ENCODE measurements at places on chromosomes 4 and X.

DNA sequence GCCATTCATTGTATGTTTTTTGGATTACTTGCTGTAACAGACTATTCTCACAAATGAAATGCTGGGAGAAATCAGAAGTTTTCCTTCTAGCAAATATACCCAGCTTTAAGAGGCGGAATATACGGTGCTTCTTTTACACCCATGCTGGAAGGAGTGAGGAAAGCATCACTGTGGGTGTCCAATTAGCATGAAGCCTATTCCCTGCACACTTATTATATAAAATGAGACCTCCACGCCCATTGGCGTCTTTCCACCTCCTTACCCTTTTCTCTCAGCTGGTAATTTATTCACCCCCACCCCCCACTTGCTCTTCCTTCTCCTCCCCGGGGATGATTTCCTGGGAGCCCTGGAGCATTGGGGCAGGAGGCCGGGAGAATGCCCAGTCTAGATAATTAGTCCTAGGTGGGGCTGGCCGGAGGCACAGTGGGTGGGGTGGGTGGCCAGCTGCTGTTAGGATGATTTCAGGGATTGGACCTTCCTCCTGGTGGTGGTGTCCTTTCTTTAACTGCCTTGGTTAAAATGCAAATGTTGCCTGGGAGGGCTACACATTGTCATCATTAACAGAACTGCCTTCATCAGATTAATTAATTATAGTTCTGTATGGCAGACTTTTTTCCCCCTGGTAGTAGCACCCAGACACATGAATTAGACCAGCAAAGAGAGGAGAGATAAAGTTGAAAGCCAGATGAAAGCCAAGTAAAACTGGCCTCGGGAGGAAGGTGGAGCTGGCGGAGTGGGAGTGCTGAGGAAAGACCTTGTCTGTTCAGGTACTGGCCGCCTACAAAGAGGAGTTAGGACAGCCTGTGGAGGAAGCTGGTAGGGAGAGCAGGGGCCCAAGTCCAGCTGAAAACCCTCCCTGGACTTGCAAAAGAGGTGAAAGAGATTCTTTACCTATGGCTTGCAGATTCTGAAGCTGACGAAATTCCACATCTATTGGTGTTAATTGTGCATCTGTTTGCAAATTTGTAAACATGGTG is 11.4 kb downstream of the SHROOM2 start:
- DNase-seq = no peak

GRCh38 chr4:18391354-18391728 is 369.8 kb upstream of the LCORL start:
- no peak for DNase-seq

- DNase-seq = no peak
Observed at GRCh38 chr4:147777456-147778091, 45.7 kb downstream of the ARHGAP10 start.

- DNase-seq = no peak
Observed at GRCh38 chrX:9729171-9729885, 36.3 kb downstream of the GPR143 start.

GRCh38 chrX:24703185-24703494 is 9.4 kb downstream of the POLA1 start:
- no peak for DNase-seq

DNA sequence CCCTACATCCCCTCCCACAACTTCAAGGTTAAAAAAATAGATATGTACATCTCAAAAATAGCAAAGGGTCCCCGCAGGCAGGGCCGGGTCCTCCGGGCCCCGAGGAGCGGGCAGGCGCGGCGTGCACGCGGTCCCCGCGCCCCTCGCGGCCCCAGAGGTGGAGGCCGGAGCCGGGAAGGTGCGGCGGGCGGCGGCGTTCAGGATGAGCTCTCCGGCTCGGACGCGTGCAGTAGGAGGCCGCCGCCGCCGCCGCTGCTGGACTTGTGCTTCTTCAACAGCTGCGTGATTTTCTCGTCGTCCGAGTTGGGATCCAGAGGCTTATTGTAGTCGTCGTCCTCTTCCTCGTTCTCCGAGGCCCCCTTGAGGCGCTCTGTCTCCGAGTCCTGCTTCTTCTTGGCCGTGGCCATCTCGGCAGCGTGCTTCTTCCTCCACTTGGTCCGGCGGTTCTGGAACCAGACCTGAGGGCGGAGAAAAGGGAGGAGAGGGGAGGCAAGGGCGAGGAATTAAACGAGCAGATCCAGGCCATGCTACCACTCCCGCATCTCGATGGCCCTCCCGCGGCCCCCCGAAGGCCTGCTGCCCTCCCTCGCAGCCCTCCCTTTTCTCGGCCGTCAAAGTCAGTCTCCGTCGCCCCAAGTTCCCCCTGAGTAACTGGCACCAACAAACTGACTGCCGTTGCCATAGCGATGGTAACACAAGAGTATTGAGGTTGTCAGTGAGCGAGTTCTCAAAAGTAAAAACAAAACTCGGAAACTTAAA is 5.8 kb downstream of the NKX6-1 start:
- no peak for DNase-seq

DNA sequence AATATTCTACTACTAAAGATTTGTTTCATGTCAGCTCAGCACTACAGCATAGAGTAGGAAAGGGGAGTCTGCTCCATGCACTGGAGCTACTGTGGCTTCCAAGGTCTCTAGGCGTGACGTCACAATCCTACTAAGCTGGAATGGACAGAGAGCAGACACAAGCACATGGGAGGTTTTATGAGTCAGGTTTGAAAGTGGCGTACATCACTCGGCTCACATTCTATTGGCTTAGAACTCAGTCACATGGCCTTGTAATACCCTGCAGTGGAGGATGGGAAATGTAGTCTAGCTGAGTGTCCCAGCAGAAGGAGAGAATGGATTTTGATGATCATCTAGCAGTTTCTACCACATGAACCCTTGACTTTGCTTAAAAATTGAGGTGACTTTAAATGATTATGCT is 624.8 kb upstream of the ATOH1 start:
- no peak for DNase-seq

GRCh38 chr4:179662522-179662921 is 2220.3 kb upstream of the AGA start:
- no peak for DNase-seq

GRCh38 chr4:156193106-156193505 is 239.4 kb upstream of the CTSO start:
- DNase-seq = no peak

DNA sequence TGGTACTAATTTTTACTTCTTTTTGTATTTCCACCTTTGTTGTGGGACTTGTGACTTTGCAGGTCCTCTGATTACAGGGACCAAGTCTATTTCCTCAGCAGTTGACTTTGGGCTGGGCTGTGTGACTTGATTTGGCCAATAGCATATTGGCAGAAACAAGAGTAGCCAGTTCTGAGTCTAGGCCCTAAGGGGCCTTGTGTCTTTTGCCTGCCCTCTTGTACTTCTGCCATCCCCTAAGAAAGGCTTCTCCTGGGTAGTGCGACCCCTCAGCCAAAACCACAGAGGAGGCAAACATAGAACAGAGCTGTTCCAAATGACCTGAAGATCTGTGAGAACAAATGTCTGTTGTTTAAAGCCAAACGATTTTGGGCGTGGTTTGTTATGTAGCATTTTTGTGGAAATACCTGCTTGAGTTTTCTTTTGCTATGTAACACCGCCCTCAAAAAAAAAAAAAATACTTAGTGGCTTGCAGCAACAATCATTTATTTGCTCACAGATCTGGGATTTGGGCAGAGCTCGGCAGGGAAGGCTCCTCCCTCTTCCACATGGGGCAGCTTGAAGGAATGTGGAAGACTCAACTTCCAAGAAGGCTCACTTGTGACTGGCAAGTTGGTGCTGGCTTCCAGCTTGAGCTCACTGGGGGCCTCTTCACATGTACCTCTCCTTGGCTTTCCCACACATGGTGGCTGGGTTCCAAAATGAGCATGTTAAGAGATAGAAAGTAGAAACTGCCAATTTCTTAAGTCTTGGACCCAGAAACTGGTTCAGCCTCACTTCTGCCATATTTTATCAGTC is 423.0 kb upstream of the CNKSR2 start:
- no peak for DNase-seq

DNA sequence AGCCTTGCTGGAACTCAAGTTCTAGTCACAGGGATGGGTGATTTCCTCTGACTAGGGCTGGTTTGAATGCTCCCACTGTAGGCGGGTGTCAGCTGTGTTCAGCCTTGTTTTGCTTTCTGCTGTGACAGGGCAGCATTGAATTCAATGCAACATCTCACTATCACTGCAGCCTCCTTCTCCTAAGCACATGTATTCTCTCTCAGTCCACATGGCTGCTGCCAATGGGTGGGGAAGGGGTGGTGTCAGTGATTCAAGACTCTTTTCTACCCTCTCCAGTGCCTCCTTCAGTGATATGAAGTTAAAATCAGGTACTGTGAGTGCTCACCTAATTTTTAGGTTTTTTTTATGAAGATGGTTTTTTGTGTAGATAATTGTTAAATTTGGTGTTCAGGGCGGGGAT is 46.3 kb downstream of the COL4A5 start:
- DNase-seq = no peak
